Stimulated activated CD8-positive, alpha-beta memory T cell treated with anti-CD3 and anti-CD28 coated beads, Interleukin-2, amount 100 ng/mL, for 1 hour (primary cell): ENCODE measurements at places on chromosomes 11 and 22.
A peak's percentile ranks its signal among the peaks of the same experiment; 100 is the strongest.

GRCh38 chr11:133023232-133023631, 509.1 kb downstream of the OPCML start:
- DNase-seq, result no peak

- no peak for DNase-seq
Measured at GRCh38 chr11:64571410-64572091, 19.5 kb upstream of the SLC22A12 start.

GRCh38 chr11:28259177-28259843, 151.1 kb downstream of the METTL15 start:
- no peak for DNase-seq

GRCh38 chr11:118434123-118434552, 2.2 kb upstream of the KMT2A start:
- no peak for DNase-seq

- DNase-seq, result no peak
Measured at GRCh38 chr11:117884994-117885393, 8.5 kb upstream of the FXYD6 start.

DNA sequence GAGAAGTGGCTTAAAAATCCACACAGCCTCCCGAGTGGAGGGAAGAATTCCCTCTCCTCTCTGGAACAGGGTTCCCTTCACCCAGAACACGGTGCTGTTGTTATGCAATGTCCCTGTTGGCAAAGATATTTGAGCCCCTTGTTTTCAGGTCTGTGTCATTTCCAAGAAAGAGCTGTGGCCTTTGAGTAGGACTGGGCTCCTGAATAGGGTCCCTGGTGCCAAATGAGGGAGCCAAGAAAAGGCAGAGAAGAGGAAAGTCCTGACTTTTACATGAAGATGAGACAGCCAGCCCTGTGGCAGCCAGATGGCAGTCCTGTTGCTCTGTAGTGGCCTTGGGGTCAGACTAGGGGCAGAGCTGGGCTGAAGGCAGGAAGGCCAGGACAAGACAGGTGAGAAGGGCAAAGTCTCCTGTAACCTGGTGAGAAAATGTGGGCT, 51.2 kb upstream of the ELF5 start:
- DNase-seq, result no peak

- no peak for DNase-seq
Measured at GRCh38 chr11:17631702-17632365, 84.8 kb downstream of the OTOG start.

DNA sequence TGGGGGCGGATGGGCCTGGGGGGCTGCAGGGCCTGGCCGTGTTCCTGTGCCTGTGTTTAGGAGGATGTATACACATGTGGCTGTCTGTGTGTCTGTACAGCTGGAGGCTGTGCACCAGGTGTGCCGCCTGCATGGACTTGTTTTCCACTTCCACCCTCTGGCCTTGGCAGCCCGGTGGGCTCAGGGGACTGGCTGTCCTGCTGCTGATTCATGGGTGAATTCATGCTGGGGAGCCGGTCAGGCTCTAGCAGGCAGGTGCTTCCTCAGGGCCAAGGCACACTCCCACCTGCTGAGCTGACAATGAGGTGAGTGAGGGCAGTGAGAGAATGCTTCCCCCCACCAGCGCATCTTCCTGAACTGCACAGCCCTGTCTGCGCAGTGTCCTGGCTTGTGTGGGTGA, 88.4 kb downstream of the CCDC81 start:
- DNase-seq, result no peak

DNA sequence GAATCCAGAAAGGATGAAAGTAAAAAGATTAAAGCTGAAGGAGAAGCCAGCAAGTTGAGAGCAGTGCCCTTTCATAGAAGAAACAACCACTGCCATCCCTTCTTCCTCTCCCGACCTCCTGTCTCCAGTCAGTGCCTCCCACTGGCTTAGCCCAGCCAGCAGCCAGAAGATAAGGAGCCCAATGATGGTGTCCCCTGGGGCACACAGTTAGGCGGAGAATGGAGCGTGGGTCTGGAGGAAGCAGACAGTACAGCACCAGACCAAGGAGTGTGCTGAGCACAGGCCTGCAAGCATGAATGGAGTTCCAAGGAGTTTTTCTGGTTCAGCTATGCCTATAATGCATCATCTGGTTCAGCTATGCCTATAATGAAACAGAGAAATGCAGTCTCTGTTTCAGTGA, 54.3 kb upstream of the TNRC6B start:
- DNase-seq, result no peak

DNA sequence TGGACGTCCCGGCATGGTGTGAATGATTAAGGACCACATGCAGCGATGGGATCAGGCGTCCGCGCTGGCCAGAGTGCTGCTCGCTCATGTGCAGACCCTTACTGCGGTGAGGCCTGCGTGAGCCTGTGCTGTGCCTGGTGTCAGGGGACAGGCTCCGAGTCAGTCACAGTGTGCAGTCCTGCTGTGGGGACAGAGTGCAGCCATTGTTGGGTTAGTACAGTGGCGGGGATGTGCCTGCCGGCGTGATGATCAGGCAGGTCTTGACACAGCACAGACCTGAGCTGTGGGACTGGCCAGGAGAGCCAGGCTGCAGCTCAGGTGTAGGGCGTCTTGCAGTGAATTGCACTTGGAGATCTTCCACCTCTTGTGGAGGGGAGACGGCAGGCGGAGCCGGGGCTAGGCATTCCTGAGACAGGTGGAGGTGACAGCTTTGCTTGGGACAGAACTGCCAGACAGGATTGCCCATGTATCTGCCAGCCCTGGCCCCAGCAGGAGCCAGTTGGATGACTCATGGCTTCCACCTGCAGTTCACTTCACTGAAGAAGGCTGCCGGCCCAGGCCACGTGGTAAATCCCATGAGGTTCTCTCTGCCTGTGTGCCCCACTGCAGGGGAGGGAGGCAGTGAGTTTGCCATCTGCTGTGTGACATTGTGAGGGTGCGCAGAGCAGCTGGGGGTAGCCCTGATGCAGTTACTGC, 17.3 kb downstream of the TRMU start:
- DNase-seq, result no peak

GRCh38 chr11:32466279-32466915, 31.1 kb upstream of the WT1 start:
- no peak for DNase-seq

DNA sequence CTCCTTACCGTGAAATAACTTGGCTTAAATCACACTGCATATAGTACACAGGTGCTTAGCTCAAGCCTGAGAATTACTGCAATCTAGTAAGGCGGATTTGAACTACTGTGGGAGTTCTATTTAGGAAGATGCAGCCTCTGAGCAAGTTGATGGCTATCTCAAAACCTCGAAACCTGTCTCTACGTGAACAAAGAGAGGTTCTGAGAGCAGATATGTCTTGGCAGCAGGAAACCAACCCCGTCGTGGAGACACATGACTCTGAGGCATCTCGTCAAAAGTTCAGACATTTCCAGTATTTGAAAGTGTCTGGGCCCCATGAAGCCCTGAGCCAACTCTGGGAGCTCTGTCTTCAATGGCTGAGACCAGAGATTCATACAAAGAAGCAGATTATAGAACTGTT, 5.9 kb downstream of the ZNF215 start:
- DNase-seq, result no peak

DNA sequence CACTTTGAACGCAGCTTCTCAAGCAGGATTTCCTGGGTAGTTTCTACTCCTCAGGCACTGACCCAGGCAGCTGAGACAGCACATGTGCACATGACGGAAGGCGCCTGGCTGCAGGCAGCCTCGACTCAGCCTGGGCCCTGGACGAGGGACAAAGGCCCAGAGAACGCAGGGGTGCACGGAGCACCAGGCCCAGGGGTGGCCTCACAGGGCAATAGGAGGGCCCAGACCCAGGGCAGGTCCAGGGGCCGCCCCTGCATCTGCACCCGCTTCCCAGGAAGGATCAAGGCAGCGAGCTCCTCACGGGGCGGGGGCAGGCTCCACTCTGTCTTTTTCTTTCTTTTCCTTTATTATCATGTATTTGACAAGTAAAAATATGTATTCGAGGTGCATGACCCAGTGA, 208.4 kb downstream of the BRD1 start:
- DNase-seq, result no peak

GRCh38 chr22:41570221-41570620, 9.4 kb downstream of the CSDC2 start:
- DNase-seq, result no peak

- no peak for DNase-seq
Measured at GRCh38 chr22:25760848-25761595, 19.0 kb downstream of the MYO18B start.

DNA sequence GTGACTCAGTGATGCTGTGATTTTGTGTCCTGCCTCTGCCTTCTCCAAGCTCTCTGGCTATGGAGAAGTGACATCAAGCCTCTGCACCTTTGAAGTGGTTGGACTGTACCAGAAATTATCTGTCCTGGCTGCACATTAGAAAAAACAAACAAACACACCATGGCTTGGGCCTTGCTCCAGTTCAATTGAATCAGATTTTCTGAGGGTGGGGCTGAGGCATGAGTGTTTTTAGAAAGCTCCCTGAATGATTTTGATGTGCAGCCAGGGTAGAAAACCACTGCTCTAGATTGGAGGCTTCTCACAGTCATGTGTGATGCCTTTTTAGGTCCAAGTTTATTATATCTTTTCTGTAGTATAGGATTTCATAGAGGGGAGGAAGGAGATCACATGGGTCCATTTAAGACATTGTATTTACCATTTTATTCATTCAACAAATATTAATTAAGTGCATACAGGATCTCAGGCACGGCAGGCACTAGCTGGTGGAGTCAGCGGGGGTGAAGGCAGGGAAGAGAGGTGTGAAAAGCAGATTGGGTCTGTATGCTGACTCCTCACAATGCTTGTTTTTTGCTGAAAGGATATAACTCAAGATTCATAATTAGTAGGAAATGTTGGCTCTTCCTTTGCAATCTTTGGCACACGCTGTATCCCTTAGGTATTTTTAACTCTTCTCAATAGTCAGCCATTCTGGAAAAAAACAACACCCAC, 7.1 kb upstream of the VSTM5 start:
- no peak for DNase-seq

- DNase-seq, result no peak
Measured at GRCh38 chr22:26646158-26646557, 11.2 kb upstream of the MIAT start.

GRCh38 chr11:67025750-67026149, 2.8 kb downstream of the SYT12 start:
- no peak for DNase-seq

- DNase-seq, result no peak
Measured at GRCh38 chr11:70328556-70328955, 58.1 kb downstream of the PPFIA1 start.

GRCh38 chr11:128512474-128512996, 74.8 kb downstream of the ETS1 start:
- no peak for DNase-seq

DNA sequence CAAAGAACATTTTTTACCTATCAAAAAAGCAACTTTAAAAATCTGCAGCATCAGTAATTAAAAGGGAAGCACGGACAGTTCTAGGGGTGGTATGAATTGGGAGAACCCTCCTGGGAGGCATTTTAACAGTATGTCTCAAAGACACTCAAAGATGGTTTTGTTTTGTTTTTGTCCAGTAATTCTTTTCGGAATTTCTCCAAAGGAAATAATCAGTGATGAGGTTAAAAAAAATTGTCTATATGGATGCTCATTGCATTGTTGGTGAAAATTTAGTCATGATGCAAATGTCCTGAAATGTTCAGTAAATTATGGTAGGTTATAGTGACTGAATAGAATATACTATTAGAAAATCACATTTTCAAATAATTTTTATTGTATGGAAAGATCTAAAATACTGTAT, 115.1 kb downstream of the ATXN10 start:
- no peak for DNase-seq

DNA sequence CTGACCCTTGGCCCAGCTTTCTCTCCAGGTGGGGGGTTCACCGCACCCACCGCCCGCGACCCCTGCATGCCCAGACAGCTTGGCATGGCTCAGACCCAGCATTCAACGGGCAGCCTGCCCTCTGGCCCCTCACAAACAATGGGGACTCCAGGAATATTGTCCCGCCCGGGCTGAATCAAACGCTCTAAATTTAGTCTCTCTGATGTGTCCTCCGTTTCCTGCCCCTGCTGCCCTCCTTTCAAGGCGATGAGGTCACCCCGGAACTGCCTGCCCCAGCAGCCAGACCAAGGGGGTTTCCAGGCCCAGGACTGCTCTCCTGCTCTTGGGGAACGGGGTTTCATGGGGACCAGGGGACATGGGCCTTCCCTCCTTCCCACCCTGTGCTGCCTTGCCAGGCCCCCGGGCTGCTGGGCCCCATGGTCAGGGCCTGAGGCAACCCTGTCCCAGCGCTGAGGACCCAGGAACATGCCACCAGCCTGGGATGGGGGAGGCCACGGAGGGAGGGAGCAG, 10.1 kb upstream of the PDGFB start:
- DNase-seq, result no peak

GRCh38 chr11:95389427-95389826, 158.4 kb upstream of the SESN3 start:
- no peak for DNase-seq

- DNase-seq, result no peak
Measured at GRCh38 chr11:10438458-10438857, 16.6 kb upstream of the AMPD3 start.

- DNase-seq, result no peak
Measured at GRCh38 chr22:11628651-11629511, 3899.1 kb upstream of the OR11H1 start.

GRCh38 chr11:115234794-115235193, 269.4 kb downstream of the CADM1 start:
- no peak for DNase-seq

- no peak for DNase-seq
Measured at GRCh38 chr11:134942681-134943080, 530.6 kb upstream of the B3GAT1 start.

DNA sequence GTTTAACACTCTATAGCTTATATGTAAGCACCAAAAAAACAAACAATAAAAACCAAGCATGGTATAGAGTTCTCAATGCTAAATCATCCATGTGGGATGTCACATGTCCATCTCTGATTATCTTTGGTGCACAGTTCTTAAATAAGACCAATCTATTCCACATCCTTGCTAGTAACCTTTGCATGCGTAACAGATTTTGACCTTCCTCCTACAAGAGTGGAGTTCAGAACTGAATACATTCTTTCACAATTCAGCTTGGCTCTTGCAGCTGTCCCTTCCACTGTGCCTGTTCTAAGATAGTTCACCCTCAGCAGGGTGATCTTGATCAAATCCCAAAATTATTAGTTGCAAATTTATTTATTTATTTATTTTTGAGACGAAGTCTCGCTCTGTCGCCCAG, 21.1 kb downstream of the PRR14L start:
- no peak for DNase-seq

DNA sequence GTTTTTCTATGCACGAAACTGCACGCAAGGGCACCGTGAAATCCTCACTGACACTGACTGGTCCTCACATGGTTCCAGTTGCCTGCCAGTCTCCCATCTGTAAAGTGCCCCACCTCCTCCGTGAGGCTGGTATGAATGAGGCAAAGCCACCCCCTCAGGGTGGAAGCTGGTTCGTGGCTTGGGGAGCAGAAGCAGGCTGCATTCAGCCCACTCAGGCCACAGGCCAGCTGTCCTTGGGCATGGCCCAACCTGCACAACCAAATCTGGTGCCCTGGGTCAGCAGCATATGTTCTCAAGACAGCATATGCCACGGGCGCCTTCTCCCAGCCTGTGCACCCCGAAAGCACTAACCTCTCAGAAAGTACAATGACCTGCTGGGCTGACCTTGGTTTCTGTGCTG, 29.3 kb downstream of the SERPINH1 start:
- no peak for DNase-seq

- DNase-seq, result peak; percentile 71
Measured at GRCh38 chr22:37849089-37849751, at the start of gene EIF3L. Gene EIF3L (plus strand): TSS chr22:37849419. CDS start chr22:37849450, 31 bp downstream.

- DNase-seq, result no peak
Measured at GRCh38 chr11:20530942-20531703, 68.3 kb upstream of the SLC6A5 start.

- no peak for DNase-seq
Measured at GRCh38 chr11:57539342-57539741, 1.9 kb downstream of the SMTNL1 start.

GRCh38 chr11:117175104-117175503, 3.4 kb upstream of the SIDT2 start:
- DNase-seq, result no peak
